ENCODE measurements at places on chromosomes 5 and 9. TPM values are rescaled to one million over a fixed set of nuclear protein-coding genes. Genes with fewer than 3 reads are reported as not detected.
A peak's percentile ranks its signal among the peaks of the same experiment; 100 is the strongest.

The BTF3 gene
- total RNA-seq = 626 TPM

The PAPPA gene
- total RNA-seq = 14.2 TPM

The WDR38 gene
- total RNA-seq = not detected

The SLC22A4 gene
- total RNA-seq = 11.7 TPM

The GALNT12 gene
- total RNA-seq = not detected

The SLC45A2 gene
- not detected for total RNA-seq

The TMEM232 gene
- total RNA-seq = 1.1 TPM

The CDC14B gene
- 12.1 TPM for total RNA-seq

The ANKRD18A gene
- total RNA-seq = not detected

The LTC4S gene
- not detected for total RNA-seq

The MELK gene
- total RNA-seq = 28.8 TPM

The CYFIP2 gene
- 11.3 TPM for total RNA-seq

The OR13C2 gene
- total RNA-seq = not detected

The GGTA1 gene
- total RNA-seq = not detected

DNA sequence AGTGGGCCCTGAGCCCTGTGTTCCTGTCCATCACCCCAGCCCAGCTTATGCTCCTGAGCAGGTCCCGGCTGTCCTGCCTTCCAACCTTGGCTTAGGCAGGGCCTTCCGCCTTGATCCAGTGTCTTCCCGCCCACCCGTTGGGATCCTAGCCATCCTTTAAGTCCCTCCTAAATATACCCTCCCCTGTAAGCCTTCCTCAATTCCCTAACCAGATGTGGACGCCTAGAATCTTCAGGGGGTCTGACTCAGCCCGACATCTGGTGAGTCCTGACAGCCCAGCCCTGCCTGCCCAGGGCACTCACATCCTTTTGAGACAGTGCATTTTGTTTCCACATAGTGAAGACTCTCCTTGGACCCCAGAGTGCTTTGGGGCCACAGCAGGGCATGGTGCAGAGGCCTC is 23.7 kb downstream of the SLC6A7 start:
- no peak for DNase-seq

- no peak for DNase-seq
Measured at GRCh38 chr5:62167561-62168057, 138.4 kb upstream of the KIF2A start.

DNA sequence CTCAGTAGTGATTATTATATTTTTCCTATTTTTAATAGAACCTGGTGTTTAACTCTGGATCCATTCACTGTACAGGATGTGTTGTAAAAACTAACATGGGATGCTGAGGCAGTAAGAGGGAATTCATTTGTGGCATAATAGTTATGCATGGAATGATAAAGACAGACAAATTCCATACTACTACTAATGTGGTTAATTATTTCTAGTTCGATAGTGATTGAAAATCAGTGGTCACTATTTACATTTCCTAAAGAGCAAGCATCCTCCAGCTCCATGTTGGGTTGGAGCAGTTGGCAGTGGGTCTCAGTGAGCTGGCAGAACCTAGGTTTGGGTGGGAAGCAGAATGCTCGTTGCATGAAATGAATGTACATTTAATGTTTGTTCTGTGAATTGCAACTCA is 122.6 kb downstream of the SAXO1 start:
- peak; percentile 20 for DNase-seq

GRCh38 chr5:149365418-149365817 is 7.6 kb downstream of the PCYOX1L start:
- no peak for DNase-seq

- DNase-seq = no peak
Measured at GRCh38 chr5:53882006-53882675, 321.7 kb downstream of the NDUFS4 start.

DNA sequence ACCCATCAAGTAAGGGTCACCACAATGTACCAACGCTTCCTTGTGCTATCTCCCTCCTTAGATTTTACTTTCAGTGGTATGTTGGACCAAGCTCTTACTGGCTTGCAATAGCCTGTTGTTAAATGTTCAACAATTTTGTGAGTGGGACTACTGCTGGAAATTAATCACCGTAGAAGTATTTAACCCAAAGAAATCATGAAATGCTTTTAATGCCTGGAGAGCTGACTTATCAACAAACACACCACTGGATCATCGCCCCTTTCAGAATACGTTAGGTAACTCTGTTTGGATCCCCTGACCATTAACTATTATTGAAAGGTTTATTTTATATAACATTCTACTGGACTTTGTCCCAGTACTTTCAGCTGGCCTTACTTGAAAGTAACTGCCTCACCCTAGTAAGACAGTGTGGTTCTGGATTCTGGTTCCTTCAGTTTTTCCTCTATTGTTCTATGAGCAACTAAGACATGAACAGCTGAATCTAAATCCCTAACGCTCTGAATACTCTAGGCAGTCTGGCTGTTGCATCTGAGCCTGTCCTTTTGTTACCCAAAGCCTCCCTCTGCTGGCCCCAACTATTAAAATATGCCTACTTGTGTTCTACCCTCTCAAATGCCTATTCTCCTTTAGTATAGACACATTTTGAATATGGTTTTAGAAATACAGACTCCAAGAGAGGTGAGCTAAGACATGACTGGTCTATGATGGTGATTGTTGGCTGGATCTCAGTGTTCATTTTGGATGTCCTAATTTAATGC is 1203.4 kb upstream of the DMAC1 start:
- no peak for DNase-seq

- DNase-seq = no peak
Measured at GRCh38 chr5:79640571-79641055, 28.4 kb downstream of the TENT2 start.

GRCh38 chr5:8394965-8395364 is 526.0 kb downstream of the MTRR start:
- no peak for DNase-seq

GRCh38 chr5:14667770-14668169 is 3.3 kb downstream of the OTULIN start:
- no peak for DNase-seq

DNA sequence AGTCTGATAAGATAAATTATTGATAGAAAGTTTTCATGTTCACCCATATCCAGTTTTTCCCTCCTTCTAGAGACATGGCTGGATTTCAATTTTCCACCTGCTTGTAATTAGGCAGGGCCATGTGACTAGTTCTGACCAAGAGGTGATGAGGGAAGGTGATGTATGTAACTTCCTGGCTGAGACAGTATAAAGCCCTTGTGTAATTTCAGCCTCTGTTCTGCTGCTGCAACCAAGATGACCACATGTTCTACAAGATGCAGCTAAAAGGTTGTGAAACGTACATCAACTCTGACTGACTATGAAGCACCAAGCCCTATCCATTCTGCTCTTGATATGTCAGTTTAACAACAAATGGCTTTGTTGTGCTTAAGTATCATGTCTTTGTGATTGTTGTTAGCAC is 376.5 kb upstream of the DAB2 start:
- DNase-seq = no peak

DNA sequence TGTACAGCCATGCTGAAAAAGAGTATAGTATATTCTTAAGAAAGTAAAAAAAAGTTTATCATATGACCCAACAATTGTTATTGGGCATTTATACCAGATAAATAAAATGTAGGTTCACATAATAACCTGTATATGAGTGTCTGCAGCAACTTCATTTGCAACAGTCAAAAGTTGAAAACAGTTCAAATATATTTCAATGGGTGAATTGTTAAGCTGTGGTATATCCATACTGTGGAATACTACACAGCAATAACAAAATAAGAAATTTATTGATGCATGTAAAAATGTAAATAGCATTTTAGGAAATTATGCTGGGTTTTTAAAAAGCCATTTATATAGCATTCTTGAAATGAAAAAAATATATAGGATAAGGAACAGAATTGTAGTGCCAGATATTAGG is 1420.1 kb upstream of the ACO1 start:
- DNase-seq = no peak

DNA sequence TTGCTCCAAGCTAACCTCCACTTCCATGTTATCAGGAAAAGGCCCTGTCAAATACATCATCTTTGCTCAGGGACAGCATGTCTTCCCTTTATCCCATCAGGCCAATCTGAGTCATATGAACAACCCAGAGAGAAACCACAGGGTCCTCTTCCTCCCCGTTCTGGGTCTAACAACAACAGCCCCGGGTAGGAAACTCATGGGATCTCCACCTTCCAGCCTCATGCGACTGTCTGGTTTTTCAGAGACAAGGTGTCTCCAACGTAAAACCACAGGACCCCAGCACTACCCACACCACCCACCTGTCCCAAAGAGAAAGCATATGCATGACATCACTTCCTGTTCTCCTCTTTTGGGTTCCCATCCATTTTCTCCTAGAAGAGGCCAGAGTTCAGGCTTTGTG is 217.9 kb downstream of the ENC1 start:
- no peak for DNase-seq

DNA sequence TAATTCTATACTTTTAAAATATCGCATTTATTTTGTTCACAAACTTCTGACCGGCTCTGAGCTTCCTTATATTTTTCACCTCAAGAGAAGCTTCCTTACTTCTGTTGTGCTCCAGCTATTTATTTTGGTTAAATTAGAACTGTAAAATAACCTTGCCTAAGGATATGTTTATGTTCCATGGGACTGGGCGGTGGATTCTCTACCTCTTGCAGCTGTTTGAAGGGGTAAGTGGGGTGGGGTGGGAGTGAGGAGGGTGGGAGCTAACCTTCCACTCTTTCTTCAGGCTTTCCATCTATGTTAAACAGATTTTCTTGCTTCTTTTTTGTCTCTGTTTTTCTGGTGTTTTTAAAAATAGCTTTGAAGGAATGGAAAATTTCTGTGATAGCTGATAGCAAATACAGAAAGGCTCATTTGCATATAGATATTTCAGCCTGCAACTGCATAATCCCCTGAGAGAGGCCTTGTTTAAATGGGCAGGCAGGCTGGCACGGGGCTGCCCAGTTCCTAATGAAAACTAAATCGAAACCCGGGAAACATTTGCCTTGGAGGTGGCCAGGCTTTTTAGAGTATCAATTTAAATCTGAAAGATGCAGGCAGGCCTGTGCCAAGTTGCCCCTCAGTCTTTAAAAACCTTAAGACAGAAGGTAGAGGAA is 122.1 kb upstream of the DMAC1 start:
- DNase-seq = no peak

GRCh38 chr5:34789021-34789531 is 49.9 kb upstream of the TTC23L start:
- DNase-seq = peak; percentile 8

- no peak for DNase-seq
Measured at GRCh38 chr9:88663771-88664419, 128.9 kb downstream of the NXNL2 start.

- DNase-seq = no peak
Measured at GRCh38 chr9:135978642-135979546, 17.7 kb upstream of the UBAC1 start.

DNA sequence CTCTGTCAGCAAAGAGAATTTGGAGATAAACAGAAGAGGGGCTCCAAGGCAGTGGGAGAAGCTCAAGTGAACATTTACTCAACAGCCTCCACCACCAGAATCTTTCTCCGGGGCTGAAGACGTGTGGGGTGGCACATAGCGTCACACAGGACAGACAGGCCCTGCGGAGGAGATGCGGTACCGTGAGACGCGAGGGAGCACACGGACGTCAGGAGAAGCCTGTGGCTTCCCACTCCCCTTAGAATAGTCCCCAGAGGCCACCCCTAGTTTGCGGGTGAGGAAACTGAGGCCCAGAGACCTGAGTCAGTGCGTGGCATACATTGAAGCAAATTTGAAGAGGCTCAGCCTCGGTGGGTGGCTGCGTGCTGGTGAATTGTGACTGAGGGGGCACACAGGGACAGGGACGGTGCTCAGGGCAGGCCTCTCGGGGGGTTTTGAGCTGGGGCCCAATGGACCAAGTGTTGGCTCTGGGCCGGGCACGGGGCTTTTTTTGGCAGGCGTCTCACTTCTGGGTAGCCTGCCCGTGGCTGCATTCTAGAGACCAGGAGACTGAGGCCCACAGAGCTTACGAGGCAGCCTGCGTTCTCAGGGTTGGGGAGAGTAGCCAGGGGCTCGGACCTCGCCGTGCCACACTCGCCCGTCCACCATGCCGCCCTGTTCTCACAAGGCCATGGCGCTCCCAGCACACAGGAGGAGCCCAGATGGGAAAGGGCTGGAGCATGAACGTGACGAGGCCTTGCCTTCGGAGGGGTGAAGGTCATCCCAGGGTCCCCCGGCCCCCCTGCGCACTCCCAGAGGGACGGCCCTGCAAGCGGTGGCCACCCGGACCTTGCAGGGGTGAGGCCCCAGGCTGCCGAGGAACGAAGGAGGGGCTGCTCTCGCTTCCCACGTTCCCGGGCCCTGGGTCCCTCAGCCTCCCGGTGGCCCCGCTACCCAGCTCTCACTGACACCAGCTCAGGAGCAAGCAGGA is 220.6 kb downstream of the C9orf50 start:
- DNase-seq = no peak

- DNase-seq = peak; percentile 1
Measured at GRCh38 chr5:62306323-62306895, 403 bp downstream of the KIF2A start.

GRCh38 chr5:33852319-33852718 is 39.5 kb downstream of the ADAMTS12 start:
- no peak for DNase-seq

DNA sequence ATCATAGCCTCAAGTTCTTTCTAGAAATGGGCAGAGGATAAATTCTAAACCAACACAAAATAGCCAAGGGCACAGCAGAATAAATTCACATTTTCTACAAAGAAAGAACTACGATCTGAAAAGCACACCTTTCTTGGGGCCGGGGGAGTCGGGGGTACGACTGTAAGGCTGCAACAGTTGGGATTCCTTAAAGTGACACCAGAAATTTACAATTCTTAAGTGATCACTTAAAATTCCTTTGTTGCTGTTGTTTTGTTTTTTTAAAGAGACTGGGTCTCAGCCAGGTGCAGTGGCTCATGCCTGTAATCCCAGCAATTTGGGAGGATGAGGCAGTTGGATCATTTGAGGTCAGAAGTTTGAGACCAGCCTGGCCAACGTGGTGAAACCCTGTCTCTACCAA is 95.8 kb downstream of the CDK5RAP2 start:
- no peak for DNase-seq

- DNase-seq = no peak
Measured at GRCh38 chr9:98882569-98882923, 61.2 kb upstream of the COL15A1 start.

- DNase-seq = peak; percentile 71
Measured at GRCh38 chr5:60334281-60334713, 365.7 kb downstream of the DEPDC1B start.

- no peak for DNase-seq
Measured at GRCh38 chr9:120411862-120412424, 168.0 kb downstream of the CDK5RAP2 start.

DNA sequence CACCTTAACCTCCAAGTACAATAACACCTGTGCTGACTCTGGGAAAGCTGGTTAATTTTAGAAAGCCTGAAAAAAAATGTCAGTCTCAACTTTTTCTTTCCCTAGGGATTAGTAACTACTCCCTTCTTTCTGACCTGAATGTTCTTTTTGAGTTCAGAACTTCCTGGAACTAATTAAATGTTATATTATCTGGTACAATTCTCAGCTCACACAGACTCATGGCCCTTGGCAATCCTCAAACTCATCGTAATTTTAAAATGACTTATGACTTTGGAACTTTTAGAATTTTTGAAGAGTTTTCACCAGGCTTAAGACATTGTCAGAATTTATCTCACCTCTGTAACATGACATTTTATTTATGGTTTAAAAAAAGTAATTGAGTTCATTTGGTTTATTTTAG is 315.0 kb downstream of the FER start:
- DNase-seq = peak; percentile 6
